Activated T-helper 17 cell treated with anti-CD3 and anti-CD28 coated beads, Interleukin-2, amount 50 U/mL, for 72 hours (primary cell): ENCODE measurements at places on chromosomes 7 and 10.
A peak's percentile ranks its signal among the peaks of the same experiment; 100 is the strongest.

DNA sequence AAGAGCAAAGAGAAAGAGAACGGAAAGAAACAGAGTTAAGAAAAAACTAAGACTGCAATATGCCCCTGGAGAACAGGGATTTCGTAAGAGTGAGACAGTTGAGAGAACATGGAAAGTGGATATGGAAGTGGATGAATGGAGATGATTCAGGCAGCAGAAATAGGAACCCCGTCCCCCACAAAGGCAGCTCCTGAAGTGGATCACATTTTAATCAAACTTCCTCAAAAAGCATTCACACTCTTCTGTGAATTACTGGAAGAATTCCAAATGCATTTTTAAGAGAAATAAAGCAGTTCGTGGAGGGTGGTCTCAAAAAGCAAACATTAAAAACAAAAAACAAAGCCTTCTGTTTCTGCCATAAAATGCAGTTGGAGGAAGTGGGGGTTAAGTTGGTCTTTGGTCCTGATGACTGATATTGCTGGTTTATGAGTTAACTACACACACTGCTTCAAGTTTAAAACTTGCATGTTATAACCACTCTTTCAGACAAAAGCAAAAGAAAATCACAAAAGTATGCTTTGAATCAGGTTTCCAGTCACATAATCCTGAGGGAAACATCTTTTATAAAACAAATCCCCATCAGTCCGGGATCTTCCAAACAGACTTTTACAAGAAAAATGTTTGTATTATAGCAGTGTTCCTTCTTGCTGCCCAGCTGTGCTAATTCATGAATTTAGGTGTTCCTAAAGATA, 214.3 kb downstream of the FANK1 start:
- ATAC-seq = no peak

GRCh38 chr7:108147031-108147563, 16.9 kb upstream of the LAMB4 start:
- ATAC-seq = no peak

GRCh38 chr7:151678227-151678604, 158.5 kb upstream of the RHEB start:
- no peak for ATAC-seq

DNA sequence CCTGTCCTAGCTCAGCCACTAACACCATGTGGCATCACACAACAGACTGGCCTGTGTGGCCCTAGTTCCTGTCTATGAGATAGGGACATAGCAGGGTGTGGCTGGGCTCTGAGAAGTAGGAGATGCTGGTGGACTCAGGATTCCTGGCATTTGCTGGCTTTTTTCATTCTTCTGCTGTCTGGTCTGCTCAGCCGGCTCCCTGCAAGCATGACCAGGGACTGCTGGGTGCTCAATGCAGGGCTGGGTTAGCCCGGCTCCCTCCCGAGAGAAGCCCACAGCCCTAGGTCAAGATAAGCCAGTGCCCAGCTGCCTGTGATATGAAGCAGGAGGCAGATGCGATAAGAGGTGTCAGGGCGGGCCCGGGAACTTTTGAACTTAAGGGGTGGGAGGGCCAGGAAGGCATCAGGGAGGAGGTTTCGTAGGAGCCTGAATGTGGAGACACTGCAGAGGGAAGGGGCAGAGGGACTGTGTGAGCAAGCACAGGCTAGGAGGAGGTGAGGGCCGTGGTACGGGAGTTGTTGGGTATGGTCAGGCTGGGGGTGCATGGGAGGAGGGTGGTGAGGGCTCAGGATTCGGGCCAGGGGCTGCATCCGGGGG, 3.5 kb downstream of the AQP1 start:
- no peak for ATAC-seq

GRCh38 chr10:132787495-132788179, 1.7 kb upstream of the NKX6-2 start:
- no peak for ATAC-seq

- no peak for ATAC-seq
Observed at GRCh38 chr10:21520949-21521348, 4.5 kb downstream of the SKIDA1 start.

GRCh38 chr10:78545756-78546155, 512.1 kb downstream of the RPS24 start:
- no peak for ATAC-seq

- ATAC-seq = peak; percentile 30
Observed at GRCh38 chr10:69747179-69747578, 54.5 kb upstream of the COL13A1 start.

- ATAC-seq = peak; percentile 99
Observed at GRCh38 chr10:5775685-5776084, 37.5 kb downstream of the GDI2 start.

DNA sequence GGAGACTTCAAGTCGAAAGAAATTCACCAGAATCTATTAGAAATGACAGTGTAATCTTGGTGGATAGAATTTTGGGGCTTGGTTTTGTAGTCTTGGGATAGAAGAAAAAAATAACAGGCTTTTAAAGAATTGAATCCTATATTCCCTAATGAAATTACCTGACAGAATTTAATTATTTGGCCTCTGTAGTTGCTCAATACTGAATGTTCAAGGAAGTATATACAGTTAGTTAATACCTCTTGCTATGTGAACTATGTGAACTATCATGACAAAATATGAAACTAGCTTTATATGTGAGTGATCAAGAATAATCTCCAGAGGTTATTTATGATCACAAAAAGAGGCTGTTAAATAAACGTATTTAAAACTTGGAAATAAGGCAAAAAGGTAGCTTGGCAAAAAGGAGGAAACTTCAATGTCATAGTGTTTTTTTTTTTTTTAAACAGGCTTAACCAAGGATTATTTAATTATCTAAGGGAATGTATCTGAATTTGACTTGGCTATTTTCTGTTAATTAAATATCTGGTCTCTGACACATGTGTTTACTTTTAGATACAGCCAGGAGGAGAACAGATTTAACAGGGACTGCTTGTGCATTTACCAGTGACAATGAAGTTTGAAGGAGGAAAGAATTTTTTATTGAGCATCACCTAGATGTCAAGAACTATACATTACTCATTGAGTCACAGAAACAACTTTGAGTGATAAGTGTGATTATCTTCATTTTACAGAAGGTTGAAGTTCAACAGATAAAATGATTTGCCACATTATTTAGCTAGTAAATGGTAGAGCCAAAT, 11.5 kb upstream of the CASD1 start:
- ATAC-seq = no peak

GRCh38 chr7:151520419-151521261, 945 bp upstream of the RHEB start:
- no peak for ATAC-seq
